ENCODE measurements at places on chromosomes 7 and 10.

DNA sequence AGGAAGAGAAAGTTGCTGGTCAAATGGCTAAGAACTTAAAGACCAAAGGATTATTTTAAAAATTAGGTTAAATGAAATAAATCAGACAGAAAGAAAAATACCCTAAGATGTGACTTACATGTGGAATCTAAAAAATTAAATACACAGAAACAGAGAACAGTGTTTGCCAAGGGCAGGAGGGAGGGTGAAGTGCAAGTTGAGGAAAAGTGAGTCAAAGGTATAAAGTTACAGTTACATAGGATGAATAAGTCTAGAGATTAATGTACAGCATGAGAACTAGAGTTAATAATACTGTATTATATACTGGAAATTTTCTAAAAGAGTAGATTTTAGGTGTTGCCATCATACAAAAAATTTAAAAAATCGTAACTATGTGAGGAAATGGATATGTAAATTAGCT is 146.3 kb downstream of the MDFIC start:
- no peak for DNase-seq

DNA sequence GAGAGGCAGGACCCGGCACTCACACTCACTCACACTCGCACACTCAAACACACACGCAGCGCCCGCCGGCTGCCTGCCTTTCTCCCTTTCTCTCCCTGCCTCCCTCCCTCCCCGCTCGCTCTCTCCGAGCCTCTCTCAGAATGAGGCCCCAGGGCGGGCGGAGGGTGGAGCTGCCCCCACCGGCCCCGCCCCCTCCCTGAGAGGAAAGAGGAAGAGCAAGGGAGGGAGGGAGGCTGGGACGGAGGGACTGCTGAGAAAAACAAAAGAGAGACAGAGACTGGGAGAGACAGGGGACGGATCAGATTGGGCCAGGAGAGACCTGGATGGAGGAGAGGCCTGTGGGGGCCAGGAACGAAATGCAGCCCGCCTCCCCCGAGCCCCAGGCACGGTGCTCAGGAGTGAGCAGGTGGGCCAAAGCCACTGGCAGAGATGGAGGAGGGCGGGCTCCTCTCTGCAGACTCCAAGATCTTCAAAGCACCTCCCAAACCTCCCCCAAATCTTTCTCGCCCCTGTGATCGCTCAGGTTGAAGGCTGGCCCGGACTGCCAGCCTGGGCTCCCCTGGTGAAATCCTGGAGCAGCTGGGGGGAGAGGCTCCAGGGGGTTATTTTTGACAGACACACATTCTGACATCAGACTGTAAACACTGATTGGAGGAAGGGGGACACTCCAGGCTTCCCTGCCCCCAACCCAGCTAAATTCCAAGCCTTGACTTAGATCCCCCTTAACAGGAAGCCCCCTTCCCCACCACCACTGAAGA is 5.1 kb downstream of the LDB1 start:
- peak; percentile 94 for DNase-seq

DNA sequence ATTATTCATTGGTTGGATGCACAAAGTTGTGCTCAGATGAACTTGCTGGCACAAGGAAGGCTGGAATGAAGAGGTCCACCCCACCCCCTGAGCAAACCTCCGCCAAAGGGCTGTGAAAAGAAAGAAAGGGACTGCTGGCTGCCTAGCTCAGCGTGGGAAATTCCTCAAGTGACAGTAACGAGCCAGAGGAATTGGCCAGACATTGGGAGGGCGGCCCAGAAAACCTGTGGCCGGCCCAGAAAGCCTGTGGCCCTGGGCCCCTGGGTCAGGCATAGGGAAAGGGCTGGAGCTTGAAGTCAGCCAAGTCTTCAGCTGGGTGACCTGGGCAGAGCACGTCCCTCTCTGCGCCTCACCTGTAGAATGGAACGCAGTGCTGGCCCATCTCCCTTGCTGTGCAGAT is 30.6 kb upstream of the CTBP2 start:
- peak; percentile 26 for DNase-seq

- DNase-seq: no peak
Measured at GRCh38 chr7:80726666-80727065, 88.2 kb downstream of the CD36 start.

- no peak for DNase-seq
Measured at GRCh38 chr7:158114056-158114850, 473.4 kb downstream of the PTPRN2 start.

DNA sequence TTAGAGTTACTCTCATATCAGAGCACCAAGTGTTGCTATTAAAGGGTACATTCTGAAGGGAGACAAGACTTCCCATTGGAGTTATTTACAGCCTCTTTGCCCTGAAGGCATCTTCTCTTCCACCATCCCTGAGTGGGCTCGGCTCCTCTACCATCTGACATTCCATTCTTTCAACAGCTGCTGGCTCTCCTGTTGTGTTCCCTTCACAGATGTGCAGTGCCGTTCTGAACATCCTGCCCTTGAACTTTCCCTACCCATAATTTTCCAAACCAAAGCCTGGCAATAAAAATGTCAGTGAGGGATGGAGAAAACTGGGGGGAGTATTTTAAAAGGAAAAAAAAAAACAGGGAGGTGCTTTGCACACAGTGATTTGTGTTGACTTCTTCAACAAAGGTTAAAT is 392.9 kb downstream of the KCNMA1 start:
- peak; percentile 49 for DNase-seq

- peak; percentile 86 for DNase-seq
Measured at GRCh38 chr7:132580717-132581285, 4.5 kb upstream of the PLXNA4 start.

GRCh38 chr10:113475381-113475807 is 77.5 kb upstream of the HABP2 start:
- peak; percentile 22 for DNase-seq

DNA sequence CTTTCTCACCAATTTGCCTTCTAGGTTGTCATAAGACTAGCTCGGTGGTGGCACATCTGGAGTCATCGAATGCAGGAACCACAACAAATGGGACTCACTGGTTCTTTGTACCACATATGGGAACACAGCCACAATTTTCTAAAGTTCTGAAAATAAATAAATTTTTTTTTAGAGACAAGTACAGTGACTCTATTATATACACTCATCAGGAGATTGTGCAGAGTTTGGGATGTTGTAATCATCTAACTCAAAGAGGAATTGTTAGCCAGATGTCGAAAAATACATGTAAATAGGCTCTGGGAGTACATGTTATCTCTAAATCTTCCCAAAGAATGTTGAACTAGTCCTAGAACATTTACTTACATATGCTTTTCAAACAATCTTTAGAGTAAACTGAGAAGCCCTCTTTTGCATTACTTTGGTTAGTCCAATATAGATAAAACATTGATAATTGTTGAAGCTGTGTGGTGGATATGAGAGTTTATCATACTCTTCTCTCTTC is 19.6 kb upstream of the SEPTIN7 start:
- no peak for DNase-seq

GRCh38 chr7:66957595-66958290 is 36.7 kb downstream of the TMEM248 start:
- DNase-seq: no peak

DNA sequence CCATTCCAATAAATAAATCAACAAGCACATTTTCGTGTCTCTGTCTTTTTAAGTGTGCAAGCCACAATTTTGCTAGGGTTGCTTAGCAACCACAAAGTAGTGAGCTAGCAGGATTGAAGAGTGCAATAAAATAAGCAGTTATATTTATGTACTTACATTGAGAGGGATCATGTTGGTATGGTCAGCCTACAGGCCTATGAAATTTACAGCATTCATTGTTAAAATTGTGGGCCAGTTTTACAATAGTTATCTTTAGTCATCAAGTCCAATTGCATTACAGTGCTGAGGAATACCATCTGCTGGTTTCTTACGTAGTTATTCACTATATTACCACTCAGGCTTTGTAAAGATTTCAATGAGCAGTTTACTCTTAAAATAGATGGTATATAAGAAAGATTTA is 192.5 kb upstream of the POT1 start:
- no peak for DNase-seq

DNA sequence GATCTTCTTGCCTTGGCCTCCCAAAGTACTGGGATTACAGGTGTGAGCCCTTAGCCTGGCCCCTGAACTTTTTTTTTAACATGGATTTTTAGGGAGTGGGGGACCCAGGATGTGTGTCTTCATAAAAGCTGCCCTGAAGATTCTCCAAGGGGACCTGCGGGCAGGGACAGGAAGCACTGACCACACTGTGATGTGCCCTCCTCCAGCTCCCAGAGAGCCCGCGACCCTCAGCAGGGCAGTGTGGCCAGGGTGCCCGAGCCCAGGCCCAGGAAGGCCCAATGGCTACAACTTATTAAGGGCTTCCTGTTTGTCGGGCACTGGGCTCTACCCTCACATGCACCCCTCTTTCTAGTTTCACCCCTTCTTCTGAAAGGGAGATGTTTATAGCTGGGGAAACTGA is 2.5 kb upstream of the RET start:
- DNase-seq: no peak

- DNase-seq: no peak
Measured at GRCh38 chr7:46003896-46004875, 83.1 kb upstream of the IGFBP3 start.
